Activated naive CD4-positive, alpha-beta T cell treated with anti-CD3 and anti-CD28 coated beads for 36 hours (primary cell): ENCODE measurements at places on chromosomes 7 and 10.

DNA sequence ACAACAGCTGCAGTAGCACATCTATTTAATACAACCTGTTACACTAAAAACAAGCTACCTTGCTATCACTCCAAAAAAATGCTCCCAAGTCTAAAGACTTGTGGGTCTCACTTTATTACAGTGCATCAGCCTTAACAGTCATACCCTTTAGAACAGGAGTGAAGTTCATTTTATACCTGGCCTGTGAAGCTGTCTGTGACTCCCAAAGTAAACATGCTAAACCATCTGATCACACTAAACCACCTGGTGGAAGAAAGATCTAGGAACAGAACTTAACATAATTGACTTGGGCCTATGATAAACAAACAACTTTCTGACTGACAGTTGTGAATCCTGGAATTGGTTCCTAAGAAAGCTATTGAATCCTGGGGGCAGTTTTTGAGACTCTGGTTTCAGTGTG is 80.9 kb upstream of the ATP6V0A4 start:
- H3K4me1 ChIP-seq: peaks cover 24% of the 10 kb centered on the region
- no peak overlapping the region for H3K27ac ChIP-seq
- H3K36me3 ChIP-seq: no peaks in the 10 kb centered on the region

DNA sequence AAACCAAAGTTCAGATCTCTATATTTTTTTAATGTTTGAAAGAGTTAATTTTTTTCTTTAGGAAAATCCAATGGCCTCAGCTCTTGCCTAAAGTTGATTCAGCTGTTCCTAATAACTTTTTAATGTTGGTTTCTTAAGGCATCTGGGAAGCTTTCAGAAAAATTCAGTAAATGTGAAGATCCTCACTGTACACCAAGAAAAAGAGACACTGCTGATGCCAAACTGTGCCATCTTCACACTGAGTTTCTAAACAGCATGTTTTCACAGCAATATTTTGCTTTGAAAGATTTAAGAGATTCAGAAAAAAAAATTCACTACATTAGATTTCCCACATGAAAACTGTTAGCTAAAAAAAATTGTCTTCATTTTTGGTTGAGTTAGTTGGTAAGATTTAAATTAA is 249.4 kb downstream of the NEBL start:
- H3K36me3 ChIP-seq: no peaks in the 10 kb centered on the region
- no peak for DNase-seq
- H3K27ac ChIP-seq: no peak overlapping the region
- H3K4me3 ChIP-seq: no peak overlapping the region

DNA sequence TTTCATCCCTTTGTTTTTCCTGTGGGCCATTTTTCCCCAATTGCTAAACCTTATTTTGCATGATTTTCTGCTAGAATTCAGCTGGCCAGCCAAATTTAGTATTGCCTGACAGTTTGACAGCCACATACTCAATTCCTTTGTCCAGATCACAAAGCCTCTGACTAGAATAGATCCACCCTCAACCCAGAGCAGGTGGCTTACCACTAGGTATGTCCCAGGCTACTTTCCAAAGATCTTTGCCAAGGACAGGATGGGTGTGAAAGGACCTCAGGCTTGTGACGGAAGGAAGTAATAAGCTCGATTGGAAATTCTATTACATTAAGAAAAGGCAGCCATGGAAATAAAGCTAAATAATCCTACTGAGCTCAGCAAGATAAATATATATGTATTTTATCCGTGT is 50.6 kb upstream of the AGK start:
- H3K27ac ChIP-seq: no peak overlapping the region
- H3K36me3 ChIP-seq: no peaks in the 10 kb centered on the region
- H3K4me3 ChIP-seq: no peak overlapping the region

- H3K4me1 ChIP-seq: no peaks in the 10 kb centered on the region
- DNase-seq: no peak
- H3K4me3 ChIP-seq: no peak overlapping the region
- no peak overlapping the region for H3K27ac ChIP-seq
Observed at GRCh38 chr10:30284865-30285594, 64.0 kb downstream of the MTPAP start.

DNA sequence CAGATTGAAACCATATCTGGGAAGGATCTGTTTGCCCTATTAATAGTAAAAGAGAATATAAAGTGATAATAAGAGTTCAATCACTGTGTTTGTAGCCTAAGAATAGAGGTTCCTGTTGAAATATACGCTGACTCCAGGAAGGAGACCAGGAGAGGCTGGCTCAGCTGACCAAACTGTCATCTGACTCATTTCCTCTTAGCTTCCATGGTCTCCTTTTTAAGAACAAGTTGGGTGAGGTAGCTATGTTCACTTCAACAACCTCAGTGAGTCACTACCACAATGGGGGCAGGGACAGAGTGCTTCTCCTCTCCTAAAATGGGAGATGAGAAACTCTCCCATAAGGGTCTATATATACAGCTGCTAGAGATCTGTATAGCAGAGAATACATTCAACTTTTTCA is 543.3 kb downstream of the CALN1 start:
- H3K4me3 ChIP-seq: no peak overlapping the region
- H3K27ac ChIP-seq: no peak overlapping the region
- H3K27me3 ChIP-seq: no peaks in the 10 kb centered on the region
- H3K4me1 ChIP-seq: no peaks in the 10 kb centered on the region
- H3K36me3 ChIP-seq: no peaks in the 10 kb centered on the region
- DNase-seq: peak; percentile 5

- no peak overlapping the region for H3K4me3 ChIP-seq
- H3K27ac ChIP-seq: no peak overlapping the region
- H3K27me3 ChIP-seq: no peaks in the 10 kb centered on the region
- H3K4me1 ChIP-seq: peaks cover 9% of the 10 kb centered on the region
- DNase-seq: no peak
Observed at GRCh38 chr10:119754085-119754484, 28.2 kb downstream of the INPP5F start.

GRCh38 chr10:43811871-43812270 is 163.2 kb upstream of the ZNF32 start:
- no peaks in the 10 kb centered on the region for H3K36me3 ChIP-seq
- H3K27ac ChIP-seq: no peak overlapping the region
- no peaks in the 10 kb centered on the region for H3K27me3 ChIP-seq
- H3K4me3 ChIP-seq: no peak overlapping the region
- DNase-seq: no peak
- peaks cover 56% of the 10 kb centered on the region for H3K4me1 ChIP-seq

DNA sequence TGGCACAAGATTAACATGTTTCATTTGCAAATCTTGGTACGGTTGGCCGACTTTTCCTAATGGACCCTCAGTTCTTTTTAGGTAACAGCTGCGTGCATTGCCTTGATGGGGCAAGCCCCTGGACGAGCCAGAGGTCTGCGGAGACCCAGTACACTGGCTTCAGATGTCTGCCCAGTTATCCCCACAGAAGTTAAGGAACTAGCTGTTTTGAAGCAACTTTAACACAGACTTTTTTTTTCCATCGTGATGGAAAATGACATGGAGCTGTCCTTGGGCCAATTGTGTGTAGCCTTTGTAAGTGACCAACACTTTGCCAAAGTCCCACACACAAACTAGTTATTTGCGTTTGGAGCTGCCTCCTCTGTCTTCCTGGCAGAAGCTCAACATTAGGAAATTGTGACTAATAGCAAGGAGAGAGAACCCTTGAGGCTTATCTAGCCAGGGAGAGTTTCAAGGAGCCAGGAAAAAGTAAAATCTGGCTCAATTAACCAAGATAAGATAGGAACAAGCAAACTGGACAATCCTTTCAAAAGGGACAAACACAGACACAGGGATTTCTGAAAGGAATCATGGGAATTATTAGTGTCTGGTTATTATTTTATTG is 99.6 kb upstream of the BMPER start:
- H3K4me1 ChIP-seq: no peaks in the 10 kb centered on the region
- no peaks in the 10 kb centered on the region for H3K36me3 ChIP-seq
- H3K4me3 ChIP-seq: no peak overlapping the region
- H3K27ac ChIP-seq: no peak overlapping the region
